CD4-positive, alpha-beta T cell (primary cell): ENCODE measurements at places on chromosomes 11 and 22. TPM values are rescaled to one million over a fixed set of nuclear protein-coding genes. Genes with fewer than 3 reads are reported as not detected.

DNA sequence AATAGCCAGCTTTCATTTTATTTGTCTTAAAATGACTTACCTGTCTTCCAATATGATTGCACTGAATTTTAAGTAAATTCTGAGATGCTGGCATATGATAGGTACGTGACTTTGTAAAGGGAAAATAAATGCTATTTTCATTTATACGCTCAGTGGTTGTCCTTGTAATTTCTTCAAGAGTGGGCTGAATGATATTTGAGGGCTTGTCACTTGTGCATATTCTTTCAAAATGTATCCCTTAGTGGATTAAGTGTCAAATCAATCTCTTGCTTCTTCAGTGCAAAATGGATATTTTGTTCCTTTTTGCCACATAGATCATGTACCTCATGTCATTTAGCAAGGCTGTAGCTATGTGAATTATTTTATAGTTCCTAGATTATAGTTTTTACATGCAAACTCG, 56.9 kb downstream of the GAS2 start:
- DNase-seq: no peak
- H3K4me3 ChIP-seq: no peak overlapping the region
- no peaks in the 10 kb centered on the region for H3K27me3 ChIP-seq

DNA sequence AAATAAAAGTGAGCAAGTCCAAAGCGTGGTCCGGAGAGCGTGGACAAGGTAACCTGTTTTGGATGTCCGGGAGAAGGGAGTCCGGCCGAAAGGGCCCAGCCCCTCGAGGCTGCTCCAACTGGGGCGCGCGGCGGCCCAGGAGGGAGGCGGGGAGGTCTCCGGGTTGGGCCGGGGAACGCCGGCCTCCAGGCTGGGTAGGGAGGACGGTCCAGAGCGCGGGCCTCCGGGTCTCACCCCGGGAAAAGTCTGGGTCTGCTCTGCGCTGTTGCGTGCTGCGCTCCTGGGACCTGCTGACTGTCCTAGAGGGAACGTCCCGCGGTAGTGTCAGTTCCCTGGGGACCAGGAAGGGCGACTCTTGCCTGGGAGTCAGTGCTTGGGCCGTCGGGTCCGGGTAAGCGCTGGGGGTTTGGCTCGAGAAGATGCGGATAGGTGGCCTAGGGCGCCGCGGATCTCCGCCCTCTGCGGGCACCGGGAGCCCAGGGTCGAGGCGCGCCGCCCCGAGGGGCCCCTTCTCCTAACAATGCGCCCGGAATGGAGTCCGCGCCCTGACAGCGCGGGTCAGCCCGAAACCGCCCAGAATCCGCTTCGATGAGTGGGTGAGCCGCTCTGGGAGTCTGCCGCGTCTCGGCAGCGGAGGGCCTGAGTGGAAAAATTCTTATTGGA, 988 bp upstream of the FLI1 start:
- no peak overlapping the region for H3K27ac ChIP-seq
- peaks cover 3% of the 10 kb centered on the region for H3K36me3 ChIP-seq
- DNase-seq: no peak
- H3K4me1 ChIP-seq: peaks cover 48% of the 10 kb centered on the region
- peak overlapping the region; percentile 69 for H3K4me3 ChIP-seq

DNA sequence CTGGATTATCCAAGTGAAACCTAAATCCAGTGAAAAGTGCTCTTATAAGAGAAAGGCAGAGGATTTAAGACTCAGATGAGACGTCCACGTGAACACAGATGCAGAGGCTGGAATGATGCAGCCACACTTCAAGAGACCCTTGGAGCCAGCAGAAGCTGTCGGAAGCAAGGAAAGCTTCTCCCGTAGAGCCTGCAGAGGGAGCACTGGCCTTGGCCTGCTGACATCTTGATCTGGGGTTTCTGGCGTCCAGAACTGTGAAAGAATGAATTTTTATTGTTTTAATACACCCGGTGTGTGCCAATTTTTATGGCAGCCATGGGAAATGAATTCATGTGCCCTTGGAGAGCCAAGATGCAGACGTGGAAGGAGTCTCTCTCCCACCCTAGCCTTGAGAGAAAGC, 407.0 kb upstream of the B3GAT1 start:
- H3K27me3 ChIP-seq: peaks cover 13% of the 10 kb centered on the region
- H3K27ac ChIP-seq: no peak overlapping the region
- no peak for DNase-seq
- H3K36me3 ChIP-seq: no peaks in the 10 kb centered on the region

- no peak overlapping the region for H3K27ac ChIP-seq
- peaks cover 4% of the 10 kb centered on the region for H3K27me3 ChIP-seq
- H3K4me1 ChIP-seq: peaks cover 15% of the 10 kb centered on the region
- no peak overlapping the region for H3K4me3 ChIP-seq
- DNase-seq: no peak
These were observed 91.0 kb upstream of the ARHGAP32 start for GRCh38 chr11:129283141-129283540.

DNA sequence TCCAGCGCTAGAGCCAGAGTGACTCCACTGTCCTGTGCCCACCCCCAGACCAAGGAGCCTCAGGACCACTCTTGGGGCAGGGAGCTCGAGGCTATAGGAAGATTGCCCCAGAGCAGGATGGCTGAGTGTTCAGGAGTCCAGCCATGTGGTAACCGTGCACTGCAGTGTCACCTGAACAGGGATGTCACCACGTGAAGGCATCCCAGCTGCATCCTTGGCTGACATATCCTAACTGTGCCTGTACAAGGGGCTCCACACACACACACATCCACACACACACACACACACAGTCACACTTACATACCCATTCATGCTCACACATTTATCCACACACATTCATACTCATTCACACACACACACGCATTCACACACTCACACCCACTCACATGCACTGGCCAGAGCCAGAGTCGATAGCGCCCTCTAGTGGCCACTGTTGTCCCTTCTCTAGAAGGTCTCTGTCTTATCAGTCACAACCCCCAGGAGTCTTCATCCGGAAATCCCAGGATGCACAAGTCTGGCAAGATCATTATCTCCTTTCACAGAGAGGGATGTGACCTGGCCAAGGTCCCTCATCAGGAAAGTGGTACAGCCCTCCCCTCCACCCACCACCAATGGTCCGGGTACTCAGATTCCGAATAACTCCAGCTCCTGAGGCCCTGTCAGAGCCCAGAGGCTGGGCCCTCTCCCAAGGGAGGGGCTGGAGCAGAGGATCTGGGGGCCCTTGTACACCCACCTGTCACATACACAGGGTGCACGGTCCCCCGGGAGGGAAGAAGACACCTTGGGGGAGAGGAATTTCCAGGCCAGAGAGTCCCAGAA, 55.1 kb downstream of the IGLL5 start:
- H3K27ac ChIP-seq: no peak overlapping the region
- no peaks in the 10 kb centered on the region for H3K27me3 ChIP-seq
- no peaks in the 10 kb centered on the region for H3K36me3 ChIP-seq
- peak; percentile 68 for DNase-seq
- peaks cover 7% of the 10 kb centered on the region for H3K4me1 ChIP-seq

DNA sequence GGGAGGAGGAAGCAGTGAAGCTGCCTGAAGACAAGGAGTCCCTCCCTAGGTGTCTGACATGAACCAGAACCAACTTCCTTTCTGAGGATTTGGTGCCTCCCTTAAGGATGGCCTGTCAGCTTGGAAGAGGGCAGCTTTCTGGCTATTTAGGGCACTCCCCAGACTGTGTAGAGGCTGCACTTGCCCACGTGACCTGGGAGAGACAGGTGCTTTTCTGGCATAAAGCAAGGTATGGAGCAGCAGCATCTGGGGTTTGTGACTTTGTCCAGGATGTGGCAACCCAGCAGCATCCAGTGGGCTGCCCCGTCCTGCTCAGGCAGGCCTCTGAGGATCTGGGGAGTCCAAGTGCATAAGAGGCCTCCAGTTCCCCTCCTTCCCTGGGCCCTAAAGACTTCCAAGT, 42.0 kb upstream of the TLCD5 start:
- H3K36me3 ChIP-seq: no peaks in the 10 kb centered on the region
- H3K27ac ChIP-seq: no peak overlapping the region
- no peak overlapping the region for H3K4me3 ChIP-seq
- no peaks in the 10 kb centered on the region for H3K4me1 ChIP-seq
- DNase-seq: no peak

Gene APOA4
- total RNA-seq: not detected

Gene C11orf97
- not detected for total RNA-seq

Gene OR52I2
- total RNA-seq: not detected

Gene RNH1
- 131 TPM for total RNA-seq
